Natural killer cell (primary cell): ENCODE measurements at places on chromosomes 7 and 10. TPM values are rescaled to one million over a fixed set of nuclear protein-coding genes. Genes with fewer than 3 reads are reported as not detected.

DNA sequence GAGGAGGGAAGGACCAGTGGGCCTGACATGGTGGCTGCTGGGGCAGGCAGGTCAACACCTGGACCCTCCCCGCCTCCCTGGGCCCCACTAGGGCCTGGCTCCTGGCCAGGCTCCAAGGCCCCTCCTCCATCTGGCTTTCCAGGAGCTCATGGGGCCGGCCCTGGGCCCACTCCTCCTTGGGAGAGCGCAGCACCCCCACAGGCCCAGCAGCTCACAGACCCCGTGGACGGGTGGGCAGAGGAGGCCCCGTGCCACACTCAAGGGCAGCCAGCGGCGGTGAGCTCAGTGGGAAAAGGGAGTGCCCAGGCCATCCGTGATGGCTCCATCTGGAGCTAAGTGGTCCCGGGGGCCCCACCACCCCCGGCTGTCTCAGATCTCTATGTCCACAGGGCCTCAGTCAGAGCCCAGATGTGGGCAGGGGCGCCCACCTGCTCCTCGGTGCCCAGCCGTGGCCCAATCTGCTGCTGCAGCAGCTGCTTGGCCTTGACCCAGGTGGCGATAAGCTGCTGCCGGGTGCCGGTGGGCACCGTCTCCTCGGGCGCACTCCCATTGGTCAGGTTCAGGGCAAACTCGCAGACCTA is 32.8 kb downstream of the CFAP46 start:
- DNase-seq, result no peak
- no peak overlapping the region for H3K27ac ChIP-seq
- H3K27me3 ChIP-seq, result no peaks in the 10 kb centered on the region
- H3K36me3 ChIP-seq, result no peaks in the 10 kb centered on the region

GRCh38 chr7:1679326-1679965 is 9.4 kb downstream of the ELFN1 start:
- no peaks in the 10 kb centered on the region for H3K4me1 ChIP-seq
- H3K36me3 ChIP-seq, result no peaks in the 10 kb centered on the region
- DNase-seq, result no peak
- no peaks in the 10 kb centered on the region for H3K27me3 ChIP-seq
- H3K27ac ChIP-seq, result no peak overlapping the region

GRCh38 chr7:103762877-103763276 is 226.6 kb downstream of the RELN start:
- H3K36me3 ChIP-seq, result no peaks in the 10 kb centered on the region
- H3K4me3 ChIP-seq, result no peak overlapping the region
- H3K27me3 ChIP-seq, result no peaks in the 10 kb centered on the region
- no peak for DNase-seq
- H3K27ac ChIP-seq, result no peak overlapping the region
- H3K4me1 ChIP-seq, result no peaks in the 10 kb centered on the region

GRCh38 chr7:252981-253380 is 37.0 kb upstream of the FOXL3 start:
- H3K27me3 ChIP-seq, result no peaks in the 10 kb centered on the region
- no peak overlapping the region for H3K4me3 ChIP-seq
- no peaks in the 10 kb centered on the region for H3K36me3 ChIP-seq
- H3K27ac ChIP-seq, result no peak overlapping the region
- H3K4me1 ChIP-seq, result no peaks in the 10 kb centered on the region

GRCh38 chr10:31419394-31420063 is 100.5 kb downstream of the ZEB1 start:
- DNase-seq, result no peak
- no peaks in the 10 kb centered on the region for H3K4me1 ChIP-seq
- no peak overlapping the region for H3K27ac ChIP-seq
- no peak overlapping the region for H3K4me3 ChIP-seq
- H3K27me3 ChIP-seq, result no peaks in the 10 kb centered on the region
- no peaks in the 10 kb centered on the region for H3K36me3 ChIP-seq

DNA sequence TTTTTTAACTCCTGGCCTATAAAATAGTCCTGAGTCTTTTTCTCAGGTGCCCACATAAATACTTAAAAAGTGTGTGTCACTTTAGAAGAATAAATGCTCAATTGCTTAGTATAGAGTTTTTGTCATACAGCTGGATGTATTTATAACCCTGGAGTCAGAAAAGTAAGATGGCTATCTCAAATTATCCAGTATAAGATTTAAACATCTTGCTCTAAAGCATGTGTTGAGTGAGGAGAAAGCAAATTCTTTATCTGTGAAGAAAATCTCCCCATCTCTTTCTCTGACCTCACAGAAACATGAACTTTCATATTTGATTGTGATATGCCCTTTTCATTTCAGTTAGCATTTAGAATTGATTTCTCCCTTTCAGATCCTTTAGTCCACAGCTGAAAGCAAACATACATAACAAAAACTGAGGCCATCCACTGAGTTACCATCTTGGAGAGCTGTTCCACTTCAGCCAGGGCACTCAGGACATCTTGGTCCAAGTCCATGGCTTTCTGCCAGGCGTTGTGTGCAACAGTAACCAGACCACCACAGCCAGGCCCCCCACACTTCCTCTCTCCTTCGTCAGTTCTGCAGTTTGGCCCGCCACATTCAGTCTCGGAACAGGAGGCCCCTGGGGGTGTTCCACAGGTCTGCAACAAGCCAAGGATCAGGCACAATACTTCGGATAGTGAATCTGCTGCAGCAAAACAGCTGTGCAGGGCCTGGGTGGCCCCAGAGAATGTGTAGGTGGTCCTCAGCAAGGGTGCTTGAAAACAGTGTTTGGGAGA is 40.9 kb downstream of the DLD start:
- no peak overlapping the region for H3K27ac ChIP-seq
- H3K36me3 ChIP-seq, result peaks cover 6% of the 10 kb centered on the region
- no peak overlapping the region for H3K4me3 ChIP-seq
- H3K4me1 ChIP-seq, result no peaks in the 10 kb centered on the region
- DNase-seq, result no peak

DNA sequence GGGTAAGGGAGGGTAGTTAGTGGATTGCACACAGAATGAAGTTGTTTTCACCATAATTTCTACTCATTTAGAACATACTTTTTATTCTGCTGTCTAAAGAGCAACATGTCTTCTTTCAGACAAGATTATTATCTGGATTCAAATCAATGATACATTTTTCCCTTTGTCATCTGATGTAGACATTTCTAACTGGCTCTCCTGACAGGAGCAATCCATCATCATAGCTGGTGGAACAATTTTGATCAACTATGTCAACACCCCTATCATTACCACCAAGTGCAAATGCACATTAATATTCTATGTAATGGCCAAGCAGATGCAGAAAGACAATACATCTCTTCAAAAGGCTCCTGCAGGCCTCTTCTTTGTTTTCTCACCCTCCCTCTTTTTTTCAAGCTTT is 672.9 kb upstream of the LRRTM3 start:
- no peaks in the 10 kb centered on the region for H3K4me1 ChIP-seq
- no peaks in the 10 kb centered on the region for H3K36me3 ChIP-seq

- H3K27me3 ChIP-seq, result no peaks in the 10 kb centered on the region
- no peaks in the 10 kb centered on the region for H3K36me3 ChIP-seq
- H3K4me3 ChIP-seq, result no peak overlapping the region
- no peak overlapping the region for H3K27ac ChIP-seq
- no peaks in the 10 kb centered on the region for H3K4me1 ChIP-seq
Measured at GRCh38 chr10:110698340-110698739, 54.2 kb downstream of the RBM20 start.

RNF148 gene
- total RNA-seq, result not detected
